ENCODE measurements at places on chromosomes 1 and 21. TPM values are rescaled to one million over a fixed set of nuclear protein-coding genes. Genes with fewer than 3 reads are reported as not detected.

MDM4 gene
- total RNA-seq, result 31.0 TPM

OLFML2B gene
- total RNA-seq, result 13.0 TPM

C8B gene
- total RNA-seq, result not detected

PTPN14 gene
- total RNA-seq, result 35.3 TPM

S100A8 gene
- 24.7 TPM for total RNA-seq

CDK18 gene
- total RNA-seq, result 28.2 TPM

CR1 gene
- total RNA-seq, result 2.9 TPM

- no peaks in the 10 kb centered on the region for H3K36me3 ChIP-seq
- no peaks in the 10 kb centered on the region for H3K4me1 ChIP-seq
- DNase-seq, result no peak
- no peak overlapping the region for H3K27ac ChIP-seq
- no peak overlapping the region for H3K4me3 ChIP-seq
- no peaks in the 10 kb centered on the region for H3K27me3 ChIP-seq
These were observed 1382.9 kb downstream of the MRPL39 start for GRCh38 chr21:24224422-24224821.

GRCh38 chr21:24276204-24276603 lies 1331.1 kb downstream of the MRPL39 start:
- H3K27ac ChIP-seq, result no peak overlapping the region
- no peak for DNase-seq
- no peaks in the 10 kb centered on the region for H3K4me1 ChIP-seq
- no peaks in the 10 kb centered on the region for H3K27me3 ChIP-seq
- H3K36me3 ChIP-seq, result no peaks in the 10 kb centered on the region

GRCh38 chr1:2973601-2974593 lies 47.4 kb upstream of the ACTRT2 start:
- H3K27me3 ChIP-seq, result no peaks in the 10 kb centered on the region
- H3K36me3 ChIP-seq, result no peaks in the 10 kb centered on the region
- DNase-seq, result no peak
- H3K4me1 ChIP-seq, result no peaks in the 10 kb centered on the region
- H3K4me3 ChIP-seq, result no peak overlapping the region

- no peak for DNase-seq
- H3K36me3 ChIP-seq, result no peaks in the 10 kb centered on the region
- H3K4me3 ChIP-seq, result no peak overlapping the region
- no peak overlapping the region for H3K27ac ChIP-seq
- no peaks in the 10 kb centered on the region for H3K27me3 ChIP-seq
These were observed 36.5 kb upstream of the ADAMTS1 start for GRCh38 chr21:26881504-26882228.

DNA sequence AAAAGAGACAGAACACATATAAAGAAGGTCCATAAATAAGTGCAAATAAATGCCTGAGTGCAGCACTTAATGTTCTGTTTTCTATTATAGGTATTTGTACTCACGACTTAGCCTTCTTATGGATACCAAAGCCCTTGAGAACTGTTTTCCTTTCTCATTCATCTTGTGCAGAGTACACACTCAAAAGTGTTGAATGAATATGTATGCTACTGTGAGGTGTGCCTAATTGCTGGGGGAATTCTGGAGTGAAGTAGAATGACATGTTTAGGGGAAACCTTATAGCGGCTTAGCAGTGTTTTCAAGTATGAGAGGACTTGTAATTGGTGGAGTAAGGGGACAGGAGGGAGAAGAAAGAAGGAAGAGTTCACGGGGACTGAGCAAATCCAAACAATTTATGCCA lies 157.6 kb downstream of the CACNA1E start:
- no peak overlapping the region for H3K27ac ChIP-seq
- H3K4me1 ChIP-seq, result no peaks in the 10 kb centered on the region
- H3K4me3 ChIP-seq, result no peak overlapping the region
- DNase-seq, result no peak
- no peaks in the 10 kb centered on the region for H3K36me3 ChIP-seq
- H3K27me3 ChIP-seq, result no peaks in the 10 kb centered on the region

DNA sequence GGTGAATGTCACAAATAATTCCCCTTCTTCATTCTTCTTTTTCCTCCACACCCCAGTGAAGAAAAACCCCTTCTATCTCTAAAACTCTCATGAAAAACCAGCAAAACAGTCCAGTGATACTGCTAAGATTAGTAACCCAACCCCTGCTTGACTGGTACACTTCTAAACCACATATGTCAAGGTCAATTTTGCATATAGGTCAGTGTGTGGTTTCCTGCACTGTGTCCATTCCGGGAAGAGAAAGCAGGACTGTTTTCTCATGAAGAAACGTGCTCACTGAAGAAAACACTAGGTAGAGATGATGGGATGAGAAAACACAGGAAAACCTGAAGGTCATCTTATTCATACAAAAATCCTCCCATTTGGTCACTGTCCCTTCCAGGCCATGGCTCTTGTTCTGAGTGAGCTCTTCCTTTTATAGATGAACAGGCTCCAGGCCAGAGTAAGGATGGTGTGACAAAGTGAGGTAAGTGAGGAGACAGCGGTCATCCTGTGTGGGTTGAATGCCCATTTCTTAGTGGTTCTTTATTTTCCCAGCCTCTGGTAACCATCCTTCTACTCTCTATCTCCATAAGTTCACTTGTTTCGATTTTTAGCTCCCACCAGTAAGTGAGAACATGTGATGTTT lies 122.7 kb downstream of the FASLG start:
- no peaks in the 10 kb centered on the region for H3K36me3 ChIP-seq
- H3K4me1 ChIP-seq, result no peaks in the 10 kb centered on the region
- H3K27ac ChIP-seq, result no peak overlapping the region
- H3K27me3 ChIP-seq, result no peaks in the 10 kb centered on the region

- no peaks in the 10 kb centered on the region for H3K36me3 ChIP-seq
- H3K4me1 ChIP-seq, result no peaks in the 10 kb centered on the region
- no peak for DNase-seq
- H3K27me3 ChIP-seq, result no peaks in the 10 kb centered on the region
These were observed 22.0 kb downstream of the SHCBP1L start for GRCh38 chr1:182930985-182931384.

- no peaks in the 10 kb centered on the region for H3K4me1 ChIP-seq
- H3K27ac ChIP-seq, result no peak overlapping the region
- H3K36me3 ChIP-seq, result no peaks in the 10 kb centered on the region
- no peak overlapping the region for H3K4me3 ChIP-seq
- DNase-seq, result no peak
- H3K27me3 ChIP-seq, result no peaks in the 10 kb centered on the region
These were observed 15.6 kb downstream of the SPSB1 start for GRCh38 chr1:9308236-9308785.

GRCh38 chr1:205972081-205972480 lies 28.8 kb upstream of the SLC26A9 start:
- no peaks in the 10 kb centered on the region for H3K4me1 ChIP-seq
- H3K27me3 ChIP-seq, result no peaks in the 10 kb centered on the region
- H3K4me3 ChIP-seq, result no peak overlapping the region
- no peaks in the 10 kb centered on the region for H3K36me3 ChIP-seq

GRCh38 chr1:178183796-178184195 lies 89.9 kb downstream of the RASAL2 start:
- no peak overlapping the region for H3K4me3 ChIP-seq
- no peak for DNase-seq
- H3K27me3 ChIP-seq, result no peaks in the 10 kb centered on the region
- no peaks in the 10 kb centered on the region for H3K36me3 ChIP-seq
- H3K27ac ChIP-seq, result no peak overlapping the region

GRCh38 chr1:156069490-156070455 lies 8.8 kb downstream of the RAB25 start:
- no peak overlapping the region for H3K4me3 ChIP-seq
- no peak overlapping the region for H3K27ac ChIP-seq
- H3K36me3 ChIP-seq, result no peaks in the 10 kb centered on the region
- H3K27me3 ChIP-seq, result no peaks in the 10 kb centered on the region
- DNase-seq, result no peak

DNA sequence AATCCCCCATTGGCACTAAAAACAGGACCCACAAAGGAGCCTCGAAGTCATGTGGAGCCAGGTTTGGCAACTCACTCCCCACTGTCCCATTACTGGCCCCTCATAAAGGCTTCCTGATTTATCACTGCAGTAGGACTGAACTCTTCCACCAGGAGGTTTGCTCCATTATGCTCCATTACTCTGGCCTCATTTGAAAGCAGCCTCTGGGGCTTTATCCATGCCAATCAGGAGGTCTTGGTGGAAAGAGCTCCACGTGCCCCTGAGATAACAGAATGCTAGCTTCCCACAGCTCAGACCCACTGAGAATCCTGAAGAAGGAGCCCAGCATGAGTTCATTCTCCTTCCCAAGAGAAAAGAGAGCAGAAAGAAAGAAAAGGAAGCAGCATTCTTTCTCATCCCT lies 76.4 kb downstream of the HIVEP3 start:
- no peaks in the 10 kb centered on the region for H3K27me3 ChIP-seq
- no peaks in the 10 kb centered on the region for H3K36me3 ChIP-seq
- DNase-seq, result no peak
- no peaks in the 10 kb centered on the region for H3K4me1 ChIP-seq
- no peak overlapping the region for H3K27ac ChIP-seq

GRCh38 chr1:179105393-179105792 lies 23.5 kb downstream of the TOR3A start:
- H3K4me1 ChIP-seq, result no peaks in the 10 kb centered on the region
- no peak overlapping the region for H3K27ac ChIP-seq
- H3K36me3 ChIP-seq, result no peaks in the 10 kb centered on the region
- H3K4me3 ChIP-seq, result no peak overlapping the region
- H3K27me3 ChIP-seq, result no peaks in the 10 kb centered on the region
